ENCODE measurements at places on chromosomes 4 and X.
A peak's percentile ranks its signal among the peaks of the same experiment; 100 is the strongest.

DNA sequence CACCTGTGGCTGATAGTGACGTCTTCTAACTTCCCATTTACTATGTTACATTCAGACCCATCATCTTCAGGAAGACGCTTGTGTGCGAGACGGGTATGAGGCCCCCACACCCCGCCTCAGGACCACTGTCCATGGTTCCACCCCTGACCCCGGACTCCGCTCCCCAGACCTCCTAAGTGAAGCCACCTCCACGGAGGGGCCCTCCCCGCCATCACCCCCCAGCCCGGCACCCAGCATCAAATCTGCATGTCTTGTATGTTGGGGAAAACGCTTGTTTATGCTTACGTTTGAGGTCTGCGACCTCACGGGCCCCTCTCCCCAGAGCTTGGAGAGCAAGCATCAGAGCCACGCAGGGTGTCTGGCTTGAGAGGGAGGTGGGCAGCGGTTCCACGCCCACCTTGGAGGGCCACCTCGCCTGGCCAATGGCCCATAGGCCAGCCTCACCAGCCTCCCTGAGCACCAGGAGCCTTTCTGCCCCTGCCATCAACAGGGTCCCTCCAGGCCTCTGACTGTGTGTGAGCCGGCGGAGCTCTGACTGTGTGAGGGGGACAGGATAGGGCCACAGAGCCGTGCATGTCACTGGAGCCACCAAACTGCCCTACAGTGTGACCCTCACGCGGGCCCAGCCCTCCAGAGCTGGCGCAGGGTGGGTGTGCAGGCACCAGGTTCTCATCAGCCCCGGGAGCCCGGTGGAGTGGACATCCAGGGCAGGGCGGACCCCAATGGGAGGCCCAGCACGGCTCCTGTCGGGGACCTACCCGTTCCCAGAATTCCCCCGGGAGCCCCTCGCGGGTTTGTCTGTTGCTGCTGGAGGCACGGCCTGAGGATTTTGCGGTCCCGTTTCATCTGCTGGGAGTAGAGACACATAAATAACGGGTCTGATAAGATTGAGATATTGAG, 88.4 kb upstream of the NKX1-1 start:
- DNase-seq, result no peak

DNA sequence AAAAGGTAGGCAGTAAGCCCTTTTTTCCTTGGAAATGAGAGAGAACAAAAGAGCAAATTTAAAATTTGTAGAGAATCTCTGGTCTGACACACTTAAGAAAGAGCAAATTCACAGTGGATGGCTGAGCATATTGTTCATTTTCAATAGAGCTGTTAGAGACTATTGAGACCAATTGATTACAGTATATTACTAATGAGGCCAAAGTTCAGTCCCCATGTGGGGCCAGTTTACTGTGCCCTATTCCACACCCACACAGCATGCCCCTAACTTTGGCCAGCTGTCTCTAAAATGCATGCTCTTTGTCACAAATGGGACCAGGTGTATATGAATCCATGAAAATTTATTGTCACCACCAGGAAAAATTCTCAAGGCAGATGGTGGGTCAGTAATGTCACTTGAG, 470.5 kb downstream of the PCDH7 start:
- DNase-seq, result no peak

DNA sequence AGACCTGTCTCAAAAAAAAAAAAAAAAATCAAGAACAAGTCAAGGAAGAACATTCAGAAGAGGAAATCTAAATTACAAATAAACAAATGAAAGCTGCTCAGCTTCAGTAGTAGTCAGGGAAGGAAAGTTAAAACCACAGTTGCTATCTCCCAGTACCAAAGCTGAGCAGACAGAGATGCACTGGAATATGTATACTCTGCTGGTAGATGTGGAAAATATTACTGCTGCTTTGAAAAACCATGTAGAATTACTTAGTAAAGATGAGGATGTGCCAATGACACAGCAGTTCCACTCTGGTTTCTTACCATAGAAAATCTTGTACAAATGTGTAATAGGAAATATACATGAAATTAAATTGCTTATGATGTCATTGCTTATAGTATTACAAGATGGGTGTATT, 25.1 kb upstream of the PRKX start:
- no peak for DNase-seq

DNA sequence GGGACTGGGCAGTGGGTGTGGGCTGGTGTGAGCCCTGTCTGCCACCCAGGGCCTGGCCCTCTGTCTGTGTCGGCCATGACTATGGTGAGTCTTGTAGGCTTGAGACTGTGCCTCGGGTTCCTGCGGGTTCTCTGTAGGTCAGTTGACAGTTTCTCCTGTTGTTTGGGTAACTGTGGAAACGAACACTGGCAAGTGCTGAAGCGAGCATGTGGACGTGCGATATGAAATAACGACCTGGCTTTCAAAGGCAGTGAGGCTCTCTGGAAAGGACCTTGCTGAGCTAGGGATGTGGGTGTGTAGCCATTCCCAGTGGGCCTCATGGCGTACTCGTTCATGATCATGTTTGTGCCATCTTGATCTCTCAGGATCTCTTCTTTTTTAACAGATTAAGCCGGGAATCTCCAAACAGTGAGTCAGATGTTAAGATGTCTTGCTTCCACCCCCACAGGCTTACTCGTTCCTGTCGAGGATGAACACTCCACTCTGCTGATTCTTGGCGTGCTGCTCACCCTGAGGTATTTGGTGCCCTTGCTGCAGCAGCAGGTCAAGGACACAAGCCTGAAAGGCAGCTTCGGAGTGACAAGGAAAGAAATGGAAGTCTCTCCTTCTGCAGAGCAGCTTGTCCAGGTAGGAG, 41.3 kb downstream of the HTT start:
- DNase-seq, result no peak

GRCh38 chrX:39857780-39858179, 240.0 kb downstream of the BCOR start:
- no peak for DNase-seq

DNA sequence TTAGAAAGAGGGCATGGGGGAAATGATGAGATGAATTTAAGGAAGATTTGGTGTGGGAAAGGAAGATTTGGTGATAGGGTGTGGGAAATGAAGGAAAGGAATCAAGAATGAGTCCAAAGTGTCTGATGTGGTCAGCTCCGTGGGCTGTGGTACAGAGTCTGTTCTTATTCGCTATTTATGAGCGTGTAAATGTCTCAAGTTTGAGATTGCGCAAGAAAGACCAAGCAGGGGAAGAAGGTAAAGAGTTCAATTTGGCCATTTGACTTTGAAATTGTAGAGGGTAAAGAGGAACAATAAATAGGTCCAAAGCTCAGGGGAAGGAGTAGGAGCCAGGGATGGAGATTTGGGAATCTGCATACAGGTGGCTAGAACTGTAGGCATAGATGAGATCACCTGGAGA, 11.3 kb upstream of the SMS start:
- no peak for DNase-seq

- no peak for DNase-seq
Observed at GRCh38 chr4:118799231-118799942, 36.5 kb downstream of the SEC24D start.

- DNase-seq, result no peak
Observed at GRCh38 chrX:103441878-103442535, 65.7 kb downstream of the BEX3 start.

GRCh38 chrX:56728752-56729151, 291 bp upstream of the NBDY start:
- no peak for DNase-seq

- no peak for DNase-seq
Observed at GRCh38 chrX:38379088-38379487, 26.7 kb downstream of the OTC start.

DNA sequence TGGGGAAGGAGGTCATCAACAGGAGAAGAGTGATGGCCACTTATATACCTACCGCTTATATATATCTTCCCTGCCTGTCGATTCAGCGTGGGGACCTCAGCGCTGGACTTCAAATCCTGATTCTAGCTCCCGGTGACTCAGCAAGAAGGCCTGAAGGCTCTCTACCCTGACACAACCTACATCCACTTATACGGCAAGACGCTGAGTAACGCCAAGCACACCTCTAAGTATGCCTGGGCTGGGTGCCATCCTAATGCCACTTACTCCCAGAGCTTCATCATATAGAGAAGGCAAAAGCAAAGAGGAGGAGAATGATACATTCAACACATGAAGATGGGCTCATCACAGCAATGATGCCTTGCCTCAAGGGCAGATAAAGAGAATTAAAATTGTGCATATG, 198.3 kb downstream of the CHIC2 start:
- no peak for DNase-seq

GRCh38 chr4:123631786-123632692, 235.4 kb downstream of the SPRY1 start:
- no peak for DNase-seq

DNA sequence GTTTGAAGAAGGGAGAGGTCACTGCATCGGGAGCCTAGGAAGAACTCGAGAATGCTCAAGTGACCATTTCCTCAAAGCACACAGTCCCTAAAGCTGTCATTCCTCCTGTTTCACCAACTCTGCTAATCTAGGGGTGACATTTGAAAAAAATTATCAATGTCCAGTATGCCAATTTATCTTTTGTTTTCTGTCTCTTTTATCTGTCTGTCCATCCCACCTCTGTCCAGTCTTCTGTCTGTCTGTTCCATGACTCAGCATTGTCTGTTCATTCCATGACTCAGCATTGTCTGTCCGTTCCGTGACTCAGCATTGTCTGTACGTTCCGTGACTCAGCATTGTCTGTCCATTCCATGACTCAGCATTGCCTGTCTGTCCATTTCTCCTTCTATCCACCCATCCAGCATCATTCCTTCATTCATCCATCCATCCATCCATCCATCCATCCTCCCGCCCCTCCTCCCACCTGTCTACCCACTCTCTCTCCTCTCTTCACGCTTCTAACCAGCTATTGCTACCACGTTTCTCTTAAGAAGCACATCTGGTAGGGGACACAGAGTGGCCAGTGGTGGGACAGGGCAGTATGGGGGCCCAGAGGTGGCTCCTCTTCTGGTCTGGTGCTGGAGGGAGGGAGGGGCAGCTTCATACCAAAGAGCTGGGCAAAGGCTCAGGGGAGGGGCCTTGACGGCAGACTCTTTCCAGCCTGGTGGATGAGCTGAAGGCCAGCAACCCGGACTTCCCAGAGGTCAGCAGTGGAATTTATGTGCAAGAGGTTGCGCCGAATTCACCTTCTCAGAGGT, 34.1 kb downstream of the HTRA3 start:
- DNase-seq, result no peak

- no peak for DNase-seq
Observed at GRCh38 chr4:33959519-33959918, 2284.8 kb downstream of the ARAP2 start.

- DNase-seq, result no peak
Observed at GRCh38 chrX:31932769-31933168, 860.9 kb upstream of the FTHL17 start.

- DNase-seq, result no peak
Observed at GRCh38 chrX:118865231-118865630, 41.6 kb downstream of the ZCCHC12 start.

DNA sequence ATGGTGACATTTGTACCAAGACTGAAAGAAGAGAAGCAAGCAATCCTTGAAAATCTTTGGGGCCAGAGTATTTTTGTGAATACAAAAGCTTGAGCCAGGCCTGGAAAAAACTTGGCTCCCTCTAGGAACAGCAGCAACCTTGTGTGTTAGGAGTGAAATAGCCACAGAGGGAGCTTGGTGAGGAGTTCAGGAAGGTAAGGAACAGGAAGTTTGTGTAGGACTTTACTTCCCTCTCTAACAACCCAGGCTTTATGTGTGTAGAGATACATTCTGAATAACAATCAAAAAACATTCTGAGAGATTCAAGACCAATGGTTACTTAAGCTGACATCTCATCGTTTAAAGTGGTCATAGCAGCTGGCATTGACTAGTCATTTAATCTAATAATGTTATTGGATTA, 668.5 kb downstream of the PCDH18 start:
- no peak for DNase-seq

DNA sequence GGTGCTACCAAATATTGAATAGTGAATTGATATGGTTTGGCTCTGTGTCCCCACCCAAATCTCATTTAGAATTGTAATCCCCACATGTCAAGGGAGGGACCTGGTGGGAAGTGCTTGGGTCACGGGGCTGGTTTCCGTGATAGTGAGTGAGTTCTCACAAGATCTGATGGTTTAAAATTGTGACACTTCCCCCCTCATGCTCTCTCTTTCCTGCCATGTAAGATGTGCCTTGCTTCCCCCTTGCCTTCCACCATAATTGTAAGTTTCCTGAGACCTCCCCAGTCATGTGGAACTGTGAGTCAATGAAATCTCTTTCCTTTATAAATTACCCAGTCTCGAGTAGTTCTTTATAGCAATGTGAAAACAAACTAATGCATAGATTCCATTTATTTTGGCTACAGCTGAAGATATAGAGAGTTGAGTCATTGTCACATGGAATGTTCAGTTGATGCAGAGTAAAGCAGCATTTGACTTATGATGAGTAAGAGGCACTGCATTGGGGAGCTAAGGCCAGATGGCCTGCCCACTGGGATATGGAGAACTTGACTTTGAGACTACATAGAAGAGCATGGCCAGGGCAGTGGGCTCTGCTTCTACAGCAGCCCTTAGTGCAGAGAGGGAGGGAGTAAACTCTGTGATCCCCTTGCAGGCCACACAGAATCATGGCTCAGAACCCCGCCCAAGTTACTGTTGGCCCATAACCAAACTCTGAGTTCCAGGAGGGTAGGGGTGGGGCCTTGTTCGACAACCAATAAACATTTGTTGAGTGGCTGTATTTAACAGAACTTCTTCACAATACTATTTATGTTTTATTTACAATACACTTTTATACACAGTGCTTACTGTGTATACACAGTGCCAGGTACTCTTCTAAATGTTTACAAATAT, 34.2 kb downstream of the RAI2 start:
- no peak for DNase-seq

DNA sequence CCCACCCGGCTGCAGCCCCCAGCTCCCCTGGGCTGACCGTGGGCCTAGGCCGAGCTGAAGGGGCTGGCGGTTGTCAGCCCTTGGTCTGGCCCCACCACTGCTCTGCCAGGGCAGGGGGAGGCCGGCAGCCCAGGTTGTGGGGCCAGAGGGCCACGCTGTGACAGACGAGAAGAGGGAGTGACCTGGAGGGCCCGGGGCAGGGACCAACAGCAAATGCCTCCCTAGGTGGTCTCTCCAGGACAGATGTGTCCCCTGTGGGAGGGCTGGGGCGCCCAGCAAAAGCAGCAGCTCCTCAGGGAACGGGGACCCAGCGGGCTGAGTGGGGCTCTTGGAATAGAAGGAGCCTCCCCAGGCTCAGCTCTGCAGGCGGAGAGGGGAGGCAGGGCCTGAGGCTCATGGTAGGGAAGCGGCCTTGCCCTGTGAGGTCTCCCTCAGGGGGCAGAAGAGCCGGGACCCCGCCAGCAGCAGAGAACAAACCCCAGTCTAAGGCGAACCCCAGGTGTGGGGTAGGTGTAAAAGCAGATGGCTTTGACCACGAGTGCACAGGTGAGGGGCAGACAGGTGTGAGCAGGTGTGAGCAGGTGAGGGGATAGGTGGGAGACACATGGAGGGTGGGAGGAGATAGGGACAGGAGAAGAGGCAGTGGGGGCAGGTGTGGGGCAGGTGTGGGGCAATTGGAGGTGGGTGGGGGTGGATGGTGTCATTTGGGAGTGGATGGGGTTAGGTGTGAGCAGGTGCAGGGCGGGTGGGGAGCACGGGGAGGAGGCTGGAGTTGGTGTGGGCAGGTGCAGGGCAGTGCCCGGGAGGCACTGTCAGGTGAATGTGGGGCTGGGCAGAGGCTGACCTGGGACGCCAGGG, 34.1 kb upstream of the SPON2 start:
- no peak for DNase-seq

- no peak for DNase-seq
Observed at GRCh38 chr4:53705151-53705764, 114.0 kb upstream of the LNX1 start.

- no peak for DNase-seq
Observed at GRCh38 chr4:139470997-139471665, 17.2 kb downstream of the RAB33B start.

- peak; percentile 78 for DNase-seq
Observed at GRCh38 chr4:54657551-54658251, at the start of gene KIT. KIT (plus strand) TSS chr4:54657957; CDS start chr4:54658015, 58 bp downstream.

GRCh38 chrX:132216283-132216682, 3.0 kb downstream of the RAP2C start:
- no peak for DNase-seq
